Activated CD8-positive, alpha-beta memory T cell treated with anti-CD3 and anti-CD28 coated beads, Interleukin-2, amount 10 ng/mL, durations not matched to agents 7 days and 5 days (primary cell): ENCODE measurements at places on chromosomes 5 and 9. TPM values are rescaled to one million over a fixed set of nuclear protein-coding genes. Genes with fewer than 3 reads are reported as not detected.

Gene ACOT12
- not detected for total RNA-seq

Gene ANKRD31
- total RNA-seq: 0.26 TPM

DNA sequence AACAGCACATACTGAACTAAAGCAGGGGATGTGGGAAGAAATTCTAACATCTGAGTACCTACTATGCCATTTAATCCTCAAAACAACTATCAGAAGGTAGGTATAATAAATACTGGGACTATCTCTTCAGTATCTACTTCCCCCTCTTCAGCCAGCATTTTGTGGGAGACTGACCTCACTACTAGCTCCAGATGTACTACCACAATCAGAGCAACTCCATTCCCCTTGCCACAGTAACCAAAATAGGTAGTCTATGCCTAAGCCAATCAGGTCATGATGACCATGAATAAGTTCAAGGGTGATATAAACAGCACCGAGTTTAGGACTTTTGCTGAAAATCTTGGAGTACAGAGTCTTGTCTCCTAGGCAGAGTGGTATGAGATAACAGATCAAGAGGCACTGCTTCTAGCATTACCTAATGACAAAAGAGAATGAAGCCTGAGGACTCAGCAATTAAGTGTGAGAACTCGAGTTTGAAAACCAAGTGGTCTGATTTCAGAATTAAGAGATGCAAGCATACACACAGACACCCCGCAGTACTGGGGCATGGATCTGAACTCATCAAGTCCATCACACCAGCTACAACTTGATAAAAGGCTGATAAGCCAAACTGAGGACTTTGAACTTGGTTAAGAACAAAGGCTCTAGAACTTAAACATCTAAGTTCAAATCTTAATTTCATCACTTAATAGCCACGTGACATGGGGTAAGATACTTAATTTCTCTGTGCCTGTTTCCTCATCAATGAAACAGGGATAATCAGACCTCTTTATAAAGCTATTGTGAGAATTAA is 9.7 kb downstream of the FNIP1 start:
- DNase-seq: no peak

- DNase-seq: no peak
Measured at GRCh38 chr5:81703840-81704239, 47.1 kb downstream of the SSBP2 start.

Gene SHISAL2B
- total RNA-seq: not detected

Gene LCN1
- total RNA-seq: not detected

Gene SLC46A2
- total RNA-seq: not detected

- DNase-seq: no peak
Measured at GRCh38 chr5:117333011-117333410, 758.4 kb upstream of the SEMA6A start.

DNA sequence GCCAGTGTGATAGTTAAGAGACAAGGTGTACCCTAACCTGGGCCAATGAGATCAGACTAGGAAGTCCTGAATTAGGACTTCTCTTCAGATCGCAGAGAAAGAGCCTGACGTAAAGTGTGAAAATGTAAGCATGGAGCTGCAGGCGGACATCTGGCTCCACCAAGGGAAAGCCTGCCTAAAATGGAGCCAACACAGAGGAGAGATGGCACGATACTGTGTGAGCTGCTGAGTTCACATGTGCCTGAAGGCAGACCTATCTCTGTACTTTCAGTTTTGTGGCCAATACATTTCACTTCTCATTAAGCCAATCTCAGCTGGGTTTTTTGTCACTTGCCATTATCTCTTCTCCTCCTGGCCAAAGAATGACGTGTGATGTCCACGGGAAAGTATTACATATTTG is 210.5 kb downstream of the ELAVL2 start:
- no peak for DNase-seq

GRCh38 chr9:134030821-134031470 is 5.7 kb downstream of the BRD3OS start:
- DNase-seq: no peak

Gene CERT1
- total RNA-seq: 28.4 TPM

- DNase-seq: no peak
Measured at GRCh38 chr9:114115654-114116125, 16.6 kb upstream of the KIF12 start.

- DNase-seq: no peak
Measured at GRCh38 chr9:4420351-4420750, 69.9 kb upstream of the SLC1A1 start.

Gene SLC6A7
- total RNA-seq: not detected

- no peak for DNase-seq
Measured at GRCh38 chr5:179978792-179979191, 71.1 kb upstream of the TBC1D9B start.

DNA sequence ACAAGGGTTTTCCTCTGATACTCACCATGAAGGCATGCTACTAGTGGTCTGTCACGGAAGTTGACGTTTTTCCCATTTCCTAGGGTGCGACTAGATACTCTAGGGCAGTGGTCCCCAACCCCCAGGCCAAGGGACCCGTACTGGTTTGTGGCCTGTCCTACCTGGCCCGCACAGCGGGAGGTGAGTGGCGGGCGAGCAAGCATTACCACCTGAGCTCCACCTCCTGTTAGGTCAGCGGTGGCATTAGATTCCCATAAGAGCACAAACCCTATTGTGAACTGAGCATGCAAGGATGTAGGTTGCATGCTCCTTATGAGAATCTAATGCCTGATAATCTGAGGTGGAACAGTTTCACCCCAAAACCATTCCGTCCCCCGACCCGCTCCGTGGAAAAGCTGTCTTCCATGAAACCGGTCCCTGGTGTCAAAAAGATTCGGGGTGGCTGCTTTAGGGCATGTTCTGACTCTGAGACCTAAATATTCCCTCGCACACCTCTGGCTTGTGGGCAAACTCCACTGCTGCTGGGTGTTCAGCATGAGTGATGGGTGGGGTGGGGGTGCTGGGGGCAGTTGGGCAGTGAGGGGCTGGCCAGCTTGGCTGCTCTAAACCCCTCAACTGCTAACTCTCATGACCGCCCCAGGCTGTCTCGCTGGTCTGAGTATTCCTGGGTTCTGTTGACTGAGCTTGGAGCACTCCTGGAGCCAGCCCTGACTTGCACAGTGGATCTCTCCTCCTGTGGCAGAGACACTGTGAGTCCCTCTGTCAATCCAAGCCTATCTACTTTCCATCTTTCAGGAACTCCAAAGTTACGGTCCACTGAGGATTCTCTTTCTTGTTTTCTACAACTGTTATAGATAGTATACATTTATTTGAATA is 78.3 kb upstream of the NEK6 start:
- no peak for DNase-seq

DNA sequence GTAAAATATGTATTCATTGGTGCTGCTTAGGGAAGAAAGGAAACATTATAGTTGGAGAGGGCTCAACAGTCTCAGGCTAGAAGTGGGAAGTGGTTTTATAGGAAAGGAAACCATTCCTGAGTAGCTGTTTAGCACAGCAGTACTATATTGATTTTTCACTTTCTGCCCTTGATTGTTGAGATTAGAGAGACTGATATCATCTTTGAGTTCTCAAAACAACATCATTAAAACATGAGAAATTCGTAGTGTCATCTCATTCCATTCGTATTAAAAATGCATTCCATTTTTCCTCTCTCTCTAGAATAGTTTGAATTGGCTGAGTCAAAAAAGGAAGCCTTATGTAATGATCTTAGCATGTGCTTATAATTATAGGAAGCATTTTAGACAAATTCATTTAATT is 14.1 kb downstream of the POLR3G start:
- DNase-seq: no peak

DNA sequence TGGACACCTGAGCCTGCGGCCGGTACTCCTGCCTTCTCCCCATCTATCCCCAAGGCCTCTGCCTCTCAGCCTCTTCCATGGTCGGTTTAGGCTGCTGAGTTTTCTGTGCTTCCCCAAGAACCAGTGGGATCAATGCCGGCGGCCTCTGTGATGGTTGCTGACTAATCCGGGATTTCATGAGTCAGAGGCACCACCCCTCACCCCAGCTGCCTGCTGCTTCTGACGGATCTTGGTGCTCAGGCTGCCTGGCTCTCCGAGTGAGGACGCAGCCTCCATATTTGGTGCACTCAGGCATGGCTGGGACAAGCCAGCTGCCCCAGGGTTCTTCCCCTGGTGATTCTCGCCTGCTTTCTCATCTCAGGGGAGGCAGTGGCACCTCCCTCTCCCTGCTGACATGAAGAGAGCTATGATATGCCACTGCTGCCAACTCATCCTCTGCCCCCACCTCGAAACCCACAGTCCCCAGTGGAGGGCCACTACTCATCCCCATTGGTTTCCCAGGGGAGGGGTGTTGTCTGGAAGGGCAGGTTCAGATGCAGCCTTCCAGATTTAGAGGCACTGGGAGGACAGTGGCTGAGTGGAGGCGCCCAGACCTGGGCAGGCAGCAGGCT is 3.3 kb upstream of the MAN1B1 start:
- no peak for DNase-seq

- no peak for DNase-seq
Measured at GRCh38 chr9:86734771-86735170, 212.5 kb downstream of the GAS1 start.

DNA sequence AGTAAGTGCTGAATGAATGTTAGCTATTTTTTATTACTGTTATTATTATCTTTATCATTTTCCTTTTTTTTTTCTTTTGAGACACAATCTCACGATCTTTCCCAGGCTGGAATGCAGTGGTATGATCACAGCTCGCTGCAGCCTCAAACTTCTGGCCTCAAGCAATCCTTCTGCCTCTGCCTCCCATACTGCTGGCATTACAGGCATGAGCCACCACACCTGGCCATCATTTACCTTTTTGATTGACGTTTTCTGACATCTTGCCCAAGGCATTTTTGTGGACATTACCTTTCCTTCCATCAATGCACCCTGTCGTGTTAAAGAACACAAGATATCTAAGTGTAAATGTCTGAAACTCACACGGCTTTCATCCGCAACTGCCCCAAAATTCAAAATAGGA is 138.2 kb downstream of the GAS1 start:
- DNase-seq: no peak

GRCh38 chr9:130823435-130823834 is 11.6 kb upstream of the ABL1 start:
- no peak for DNase-seq

DNA sequence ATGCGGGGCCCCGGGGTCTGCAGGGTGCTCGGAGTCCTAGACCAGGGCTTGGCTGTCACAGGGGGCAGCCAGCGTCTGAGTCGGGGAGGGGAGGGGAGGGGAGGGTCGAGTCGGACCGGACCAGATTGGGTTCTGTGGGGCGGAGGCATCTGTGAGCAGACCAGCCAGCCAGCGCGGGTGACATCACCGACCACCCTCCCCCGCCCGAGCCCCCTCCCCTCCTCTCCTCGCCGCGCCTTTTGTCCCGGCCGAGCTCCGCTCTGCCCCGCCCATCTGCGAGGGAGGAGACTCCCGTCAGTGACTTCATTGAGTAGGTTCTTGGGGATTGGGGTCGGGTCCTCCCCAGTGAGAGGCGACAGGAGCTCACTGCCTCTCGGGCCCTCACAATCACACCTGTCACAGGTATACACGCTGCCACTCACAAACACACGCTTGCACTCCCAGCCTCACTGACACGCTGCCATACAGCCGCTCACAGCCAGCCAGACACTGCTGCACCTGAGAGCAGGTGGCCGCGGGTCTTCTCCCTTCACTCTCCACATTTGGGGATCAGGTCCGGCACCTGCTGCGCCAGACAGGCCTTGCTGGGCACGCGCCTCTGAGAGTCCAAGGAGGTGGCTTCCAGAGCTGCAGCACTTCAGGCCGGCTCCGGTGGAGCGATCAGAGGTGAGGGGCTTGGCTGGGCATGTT is 546 bp downstream of the DNAJB5 start:
- DNase-seq: peak; percentile 60

Gene ENTPD8
- not detected for total RNA-seq

Gene NUTM2F
- total RNA-seq: not detected

DNA sequence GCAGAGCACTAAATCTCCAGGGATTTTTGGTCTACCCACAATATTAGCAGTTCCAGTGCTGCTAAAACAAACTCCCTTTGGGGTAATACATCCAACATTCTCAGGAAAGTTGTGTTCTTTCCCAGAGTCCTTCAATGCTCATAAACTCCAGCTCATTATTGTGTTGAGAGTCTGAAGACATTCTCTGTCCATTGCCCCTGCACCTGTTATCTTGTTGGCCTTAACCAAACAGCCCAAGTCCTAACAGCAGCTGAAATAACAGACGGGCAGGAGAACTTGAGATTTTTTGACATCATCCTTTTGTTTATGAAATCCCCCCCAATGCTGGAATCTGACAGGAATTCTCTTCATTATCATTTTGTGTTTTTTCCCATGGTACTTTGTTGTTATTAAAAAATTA is 110.8 kb downstream of the PAPPA start:
- DNase-seq: no peak

Gene DNLZ
- 23.7 TPM for total RNA-seq

- no peak for DNase-seq
Measured at GRCh38 chr9:20200581-20200980, 411.7 kb upstream of the SLC24A2 start.

- no peak for DNase-seq
Measured at GRCh38 chr5:52148679-52149078, 639.0 kb upstream of the ITGA1 start.

GRCh38 chr5:107157809-107158208 is 512.9 kb downstream of the EFNA5 start:
- DNase-seq: no peak

- DNase-seq: peak; percentile 72
Measured at GRCh38 chr9:128724744-128725211, 851 bp upstream of the ZDHHC12 start.

Gene ANKRD18A
- 0.19 TPM for total RNA-seq

Gene PTPRD
- total RNA-seq: not detected

GRCh38 chr5:170142196-170142595 is 36.5 kb downstream of the FOXI1 start:
- DNase-seq: no peak

Gene CBY3
- 0.59 TPM for total RNA-seq

DNA sequence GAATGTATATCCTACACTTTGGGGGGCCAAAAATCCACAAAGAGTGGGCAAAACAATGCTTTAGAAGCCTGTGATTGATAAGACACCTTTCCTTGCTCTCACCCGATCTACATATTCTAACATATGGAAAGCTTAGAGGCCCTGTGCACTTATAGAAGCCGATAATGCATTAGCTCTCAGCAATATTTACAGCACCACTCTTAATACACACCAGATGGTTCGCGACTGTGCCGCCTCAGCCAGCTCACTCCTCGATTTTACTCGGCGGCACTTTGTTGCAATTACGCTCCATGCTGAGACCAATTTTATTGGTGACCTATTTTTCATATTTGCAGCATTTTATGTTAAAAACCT is 18.8 kb downstream of the NR2F1 start:
- DNase-seq: no peak

- no peak for DNase-seq
Measured at GRCh38 chr5:144017631-144018030, 152.8 kb downstream of the YIPF5 start.

DNA sequence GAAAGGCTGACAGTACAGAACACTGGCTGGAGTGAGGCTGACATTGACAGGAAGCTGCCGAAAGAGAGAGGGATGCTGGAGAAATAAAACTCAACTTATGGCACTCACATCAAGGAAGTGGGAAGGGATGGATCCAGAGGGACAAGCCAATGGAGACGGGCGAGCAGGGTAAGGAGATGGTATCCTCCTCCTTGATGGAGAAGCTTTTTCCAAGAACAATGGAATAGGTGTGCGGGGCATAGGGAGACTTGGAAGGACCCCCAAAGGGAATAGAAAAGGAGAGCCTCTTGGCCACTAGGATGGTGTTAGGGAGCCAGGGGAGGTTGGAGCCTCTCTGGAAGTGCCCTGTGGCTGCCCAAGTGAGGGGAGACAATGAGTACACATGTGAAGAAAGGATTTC is 58.4 kb upstream of the GRHPR start:
- no peak for DNase-seq

Gene HTR1A
- not detected for total RNA-seq

Gene ZFP37
- 1.1 TPM for total RNA-seq
